ENCODE measurements at places on chromosomes 6 and 20.

DNA sequence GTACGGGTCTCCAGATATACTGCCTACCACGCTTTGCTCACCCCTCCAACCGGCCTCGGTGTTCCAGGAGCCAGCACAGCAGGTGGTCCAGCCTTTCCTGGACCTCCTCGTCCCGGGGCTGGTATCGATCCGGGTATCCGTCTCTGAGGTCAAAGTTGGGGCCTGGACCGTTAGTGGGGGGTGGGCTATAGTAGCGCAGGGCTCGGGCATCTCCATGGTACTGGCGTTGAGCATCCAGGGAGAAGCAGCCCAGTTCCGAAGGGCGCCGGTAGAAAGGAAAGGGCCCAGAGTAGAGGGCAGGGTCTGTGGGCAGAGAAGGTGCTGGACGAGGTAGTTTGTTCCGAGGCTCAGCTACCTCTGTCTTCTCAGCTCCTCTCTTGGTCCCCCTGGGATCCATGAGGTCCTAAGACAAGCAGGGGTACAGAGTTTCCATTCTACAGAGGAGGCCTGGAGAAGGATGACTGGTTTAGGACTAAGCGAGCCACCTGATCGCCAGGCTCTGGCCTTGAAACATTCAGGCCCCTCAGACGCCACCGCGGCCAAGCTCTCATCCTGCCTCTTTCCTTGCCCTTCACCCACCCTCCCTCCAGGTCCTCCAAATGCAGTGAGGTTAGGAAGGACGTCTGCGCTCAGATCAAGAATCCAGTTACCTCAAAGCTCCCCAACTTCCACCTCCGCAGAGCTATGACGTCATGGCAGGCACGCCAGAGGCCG, 502 bp downstream of the DXO start:
- H3K36me3 ChIP-seq, result peaks cover 17% of the 10 kb centered on the region
- peaks cover 9% of the 10 kb centered on the region for H3K4me1 ChIP-seq
- H3K27me3 ChIP-seq, result no peaks in the 10 kb centered on the region
- peak overlapping the region; percentile 66 for H3K4me3 ChIP-seq

DNA sequence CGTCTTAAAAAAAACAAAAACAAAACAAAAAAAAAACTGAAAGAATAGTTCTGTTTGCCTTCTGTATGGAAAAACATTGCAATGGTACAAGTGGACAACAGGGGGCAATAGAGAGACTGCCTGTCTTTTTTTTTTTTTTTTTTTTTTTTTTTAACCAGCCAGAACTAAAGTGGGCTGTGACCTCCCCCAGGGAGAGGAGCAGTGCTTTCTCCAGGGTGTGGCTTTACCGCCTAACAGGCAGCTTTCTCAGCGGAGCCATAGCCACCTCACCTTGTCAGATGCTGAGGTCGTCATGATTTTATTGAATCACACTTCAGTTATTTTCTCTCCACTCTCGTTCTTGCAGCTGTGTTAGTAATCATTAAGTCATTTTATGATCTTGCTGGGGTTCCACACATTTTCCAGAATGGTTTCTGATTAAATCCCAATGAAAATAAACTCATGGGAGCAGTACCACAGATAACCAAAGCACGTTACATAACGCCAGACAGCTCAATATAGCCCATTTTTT, 78.4 kb downstream of the GMPR start:
- H3K4me3 ChIP-seq, result no peak overlapping the region
- H3K27ac ChIP-seq, result no peak overlapping the region
- peaks cover 14% of the 10 kb centered on the region for H3K4me1 ChIP-seq
- H3K27me3 ChIP-seq, result no peaks in the 10 kb centered on the region

GRCh38 chr6:84172574-84172973, 54.9 kb downstream of the CEP162 start:
- no peaks in the 10 kb centered on the region for H3K36me3 ChIP-seq
- no peak for DNase-seq
- no peaks in the 10 kb centered on the region for H3K27me3 ChIP-seq
- H3K4me3 ChIP-seq, result no peak overlapping the region
- H3K4me1 ChIP-seq, result no peaks in the 10 kb centered on the region

DNA sequence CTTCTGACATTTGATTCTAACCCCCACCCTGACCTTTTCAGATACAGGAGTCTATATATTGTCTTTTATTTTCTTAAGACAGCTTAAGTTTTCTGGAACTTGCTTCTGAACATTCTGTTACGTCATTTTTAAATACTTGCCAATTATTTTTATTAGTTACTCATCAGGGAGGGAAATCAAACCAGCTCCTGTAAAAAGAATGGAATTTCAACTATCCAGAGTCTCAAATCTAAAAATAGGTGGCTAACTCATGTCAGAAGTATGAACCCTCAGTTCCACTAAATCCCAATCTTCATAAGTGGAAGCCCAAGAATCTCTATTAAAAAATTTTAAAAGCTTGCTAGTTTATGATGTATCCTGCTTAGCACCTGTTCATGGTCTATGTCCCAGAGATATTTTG, 900.0 kb downstream of the KIF16B start:
- no peak overlapping the region for H3K27ac ChIP-seq
- no peaks in the 10 kb centered on the region for H3K4me1 ChIP-seq
- H3K4me3 ChIP-seq, result no peak overlapping the region
- H3K27me3 ChIP-seq, result no peaks in the 10 kb centered on the region
- DNase-seq, result no peak

GRCh38 chr20:16243470-16243869, 329.8 kb downstream of the KIF16B start:
- no peak overlapping the region for H3K4me3 ChIP-seq
- no peak overlapping the region for H3K27ac ChIP-seq
- no peaks in the 10 kb centered on the region for H3K36me3 ChIP-seq
- H3K4me1 ChIP-seq, result no peaks in the 10 kb centered on the region
- DNase-seq, result no peak

- peak overlapping the region; percentile 57 for H3K4me3 ChIP-seq
- no peaks in the 10 kb centered on the region for H3K27me3 ChIP-seq
- H3K4me1 ChIP-seq, result no peaks in the 10 kb centered on the region
- H3K36me3 ChIP-seq, result no peaks in the 10 kb centered on the region
These were observed 756 bp downstream of the MOXD1 start for GRCh38 chr6:132400555-132400882.

- no peaks in the 10 kb centered on the region for H3K4me1 ChIP-seq
- no peak overlapping the region for H3K4me3 ChIP-seq
- no peaks in the 10 kb centered on the region for H3K27me3 ChIP-seq
- H3K36me3 ChIP-seq, result no peaks in the 10 kb centered on the region
These were observed 3.7 kb downstream of the SAPCD1 start for GRCh38 chr6:31765910-31766794.

- DNase-seq, result no peak
- no peaks in the 10 kb centered on the region for H3K36me3 ChIP-seq
- H3K27me3 ChIP-seq, result no peaks in the 10 kb centered on the region
- no peak overlapping the region for H3K27ac ChIP-seq
- H3K4me1 ChIP-seq, result no peaks in the 10 kb centered on the region
These were observed 190.6 kb upstream of the PMEPA1 start for GRCh38 chr20:57900226-57900905.

GRCh38 chr6:31453259-31453658, 44.7 kb upstream of the MICB start:
- no peak overlapping the region for H3K27ac ChIP-seq
- DNase-seq, result no peak
- no peak overlapping the region for H3K4me3 ChIP-seq
- no peaks in the 10 kb centered on the region for H3K27me3 ChIP-seq
- no peaks in the 10 kb centered on the region for H3K36me3 ChIP-seq
- no peaks in the 10 kb centered on the region for H3K4me1 ChIP-seq

- no peaks in the 10 kb centered on the region for H3K4me1 ChIP-seq
- H3K27ac ChIP-seq, result no peak overlapping the region
- no peaks in the 10 kb centered on the region for H3K27me3 ChIP-seq
- no peaks in the 10 kb centered on the region for H3K36me3 ChIP-seq
- peak; percentile 47 for DNase-seq
These were observed 170.9 kb downstream of the TTLL2 start for GRCh38 chr6:167495506-167496401.

DNA sequence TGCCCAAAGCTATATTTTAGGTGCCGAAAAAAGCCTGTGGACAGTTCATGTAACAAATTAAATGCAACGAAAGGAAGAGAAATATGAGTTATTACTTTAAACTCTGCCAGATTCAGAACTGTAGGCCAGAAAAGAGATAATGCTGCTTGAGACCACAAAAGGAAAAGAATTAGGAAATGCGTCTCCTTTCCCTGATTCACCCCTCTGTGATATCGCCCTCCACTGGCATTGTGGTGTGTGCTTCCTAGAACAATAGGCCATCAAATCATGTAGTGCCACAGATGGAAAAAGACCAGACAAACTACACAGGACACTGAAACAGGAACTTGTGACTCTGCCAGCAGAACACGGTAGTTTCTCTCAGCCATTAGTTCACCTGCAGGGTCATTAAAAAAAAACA, 14.7 kb upstream of the LAMA4 start:
- H3K36me3 ChIP-seq, result no peaks in the 10 kb centered on the region
- H3K4me1 ChIP-seq, result no peaks in the 10 kb centered on the region
- DNase-seq, result no peak
- no peaks in the 10 kb centered on the region for H3K27me3 ChIP-seq

- H3K4me3 ChIP-seq, result no peak overlapping the region
- H3K4me1 ChIP-seq, result no peaks in the 10 kb centered on the region
- no peaks in the 10 kb centered on the region for H3K27me3 ChIP-seq
These were observed 98.6 kb upstream of the PCSK2 start for GRCh38 chr20:17128206-17128605.

DNA sequence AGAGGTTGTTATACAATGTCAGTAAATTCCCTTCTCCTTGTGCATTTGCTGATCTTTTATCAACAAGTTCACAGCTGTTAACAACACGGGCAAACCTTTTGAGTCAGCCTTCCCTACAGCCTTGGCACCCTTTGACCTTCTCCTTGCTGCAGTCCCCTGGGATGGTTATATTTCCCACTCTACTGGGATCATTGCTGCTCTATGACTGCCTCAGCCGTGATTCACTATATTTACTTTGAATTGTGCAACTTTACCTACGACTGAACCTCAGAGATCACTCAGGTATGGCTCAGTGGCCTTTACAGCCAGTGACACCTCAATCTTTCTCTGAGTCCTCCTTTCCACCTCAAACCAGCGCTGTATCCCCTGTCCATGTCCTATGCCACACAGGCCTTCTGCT, 1293.3 kb downstream of the EPHA7 start:
- H3K36me3 ChIP-seq, result no peaks in the 10 kb centered on the region
- no peak overlapping the region for H3K27ac ChIP-seq
- DNase-seq, result no peak

- H3K4me1 ChIP-seq, result no peaks in the 10 kb centered on the region
- no peak overlapping the region for H3K27ac ChIP-seq
- H3K36me3 ChIP-seq, result no peaks in the 10 kb centered on the region
These were observed 4.6 kb upstream of the TGM2 start for GRCh38 chr20:38169636-38170193.

DNA sequence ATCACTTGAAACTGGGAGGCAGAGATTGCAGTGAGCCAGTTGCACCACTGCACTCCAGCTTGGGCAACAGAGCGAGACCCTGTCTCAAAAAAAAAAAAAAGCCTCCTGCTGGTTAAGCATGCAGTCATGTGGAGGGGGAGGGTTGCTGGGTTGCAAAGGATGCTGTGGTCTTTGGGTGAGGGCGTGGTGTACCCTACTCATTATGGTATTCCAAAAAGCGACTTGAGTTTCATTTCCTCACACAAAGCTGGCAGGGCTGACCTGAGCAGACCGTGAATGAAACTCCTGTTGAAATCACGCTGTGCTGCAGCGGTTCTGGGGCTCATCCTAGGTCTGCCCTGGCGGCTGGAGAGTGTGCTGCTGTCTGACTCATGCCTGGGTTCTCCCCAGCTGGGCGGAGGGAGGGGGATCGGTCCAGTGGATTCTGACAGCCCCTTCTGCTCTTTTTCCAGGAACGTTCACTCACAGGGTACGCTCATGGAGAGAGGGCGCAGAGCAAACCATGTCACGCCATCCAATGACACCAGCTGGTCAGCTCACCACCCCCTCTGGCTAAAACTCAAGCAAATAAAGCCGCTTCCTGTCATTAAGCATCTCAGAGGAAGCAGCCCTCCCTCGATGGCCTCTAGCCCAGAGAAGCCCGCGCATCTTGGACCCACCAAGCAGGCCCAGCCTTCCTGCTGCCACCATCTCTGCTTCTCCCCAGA, 166.2 kb downstream of the SCML4 start:
- H3K27ac ChIP-seq, result no peak overlapping the region
- no peaks in the 10 kb centered on the region for H3K27me3 ChIP-seq
- no peaks in the 10 kb centered on the region for H3K36me3 ChIP-seq
- H3K4me3 ChIP-seq, result no peak overlapping the region
- DNase-seq, result peak; percentile 17

DNA sequence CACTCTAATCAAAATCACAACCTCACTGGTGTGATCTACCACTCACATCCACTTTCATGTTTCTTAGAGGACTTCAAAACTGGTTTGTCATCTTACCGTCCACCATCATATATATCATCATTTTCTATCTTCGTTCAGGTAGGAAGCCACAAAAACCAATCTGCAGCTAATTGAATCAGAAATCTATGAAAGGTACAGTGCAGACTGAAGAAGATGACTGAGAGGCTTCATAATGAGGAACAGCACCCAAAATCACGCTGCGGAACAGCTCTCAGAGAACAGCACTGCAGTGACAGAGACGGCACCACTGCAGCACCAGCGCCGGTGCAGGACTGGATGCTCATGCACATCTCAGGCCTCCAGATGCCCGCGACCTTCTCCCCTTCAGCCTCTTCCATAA, 13.0 kb downstream of the GMDS start:
- H3K4me1 ChIP-seq, result peaks cover under 1% of the 10 kb centered on the region
- H3K27me3 ChIP-seq, result no peaks in the 10 kb centered on the region
- no peak for DNase-seq
- no peak overlapping the region for H3K4me3 ChIP-seq
- no peak overlapping the region for H3K27ac ChIP-seq
- H3K36me3 ChIP-seq, result no peaks in the 10 kb centered on the region

DNA sequence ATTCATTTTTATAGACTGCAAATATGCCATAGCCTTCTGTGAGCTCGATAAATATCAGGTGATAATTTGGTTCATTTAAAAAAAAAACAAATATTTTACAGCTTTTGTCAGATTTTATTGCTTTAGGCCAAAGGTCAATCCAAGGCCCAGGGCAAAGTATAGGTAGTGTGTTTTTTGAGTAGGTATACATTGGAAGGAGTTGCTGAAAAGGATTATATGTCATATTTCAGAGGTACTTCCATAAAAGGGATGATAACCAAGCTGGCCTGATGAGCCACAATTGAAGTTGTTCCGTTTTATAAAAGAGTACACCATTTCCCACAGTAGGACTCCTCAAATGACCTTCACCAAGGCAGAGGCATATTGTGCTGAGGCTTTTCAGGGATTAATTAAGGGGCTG, 452.8 kb upstream of the FLRT3 start:
- no peak overlapping the region for H3K4me3 ChIP-seq
- no peaks in the 10 kb centered on the region for H3K36me3 ChIP-seq
- no peak overlapping the region for H3K27ac ChIP-seq

All from pancreas (tissue), 10 donors.